ENCODE measurements at places on chromosomes 3 and 15. TPM values are rescaled to one million over a fixed set of nuclear protein-coding genes. Genes with fewer than 3 reads are reported as not detected.

DNA sequence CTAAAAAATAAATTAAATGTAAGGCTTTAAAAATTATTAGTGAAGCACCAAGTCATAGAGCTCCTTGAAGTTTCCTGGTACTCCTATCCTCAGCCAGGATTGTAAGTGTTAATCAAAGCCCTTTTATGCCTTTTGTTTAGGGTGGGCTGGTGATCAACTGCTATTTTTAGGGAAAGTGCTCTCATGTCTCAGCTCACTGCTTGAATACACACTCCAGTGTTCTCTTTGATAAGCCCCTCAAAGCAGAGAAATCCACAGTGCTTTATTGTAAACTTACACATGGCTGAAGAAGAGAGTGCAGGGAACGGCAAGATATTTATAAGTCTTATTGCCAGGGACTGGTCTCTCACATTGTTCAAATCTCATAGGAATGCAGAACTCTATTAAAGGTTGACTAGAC is 156.4 kb upstream of the AZI2 start:
- DNase-seq: no peak

DNA sequence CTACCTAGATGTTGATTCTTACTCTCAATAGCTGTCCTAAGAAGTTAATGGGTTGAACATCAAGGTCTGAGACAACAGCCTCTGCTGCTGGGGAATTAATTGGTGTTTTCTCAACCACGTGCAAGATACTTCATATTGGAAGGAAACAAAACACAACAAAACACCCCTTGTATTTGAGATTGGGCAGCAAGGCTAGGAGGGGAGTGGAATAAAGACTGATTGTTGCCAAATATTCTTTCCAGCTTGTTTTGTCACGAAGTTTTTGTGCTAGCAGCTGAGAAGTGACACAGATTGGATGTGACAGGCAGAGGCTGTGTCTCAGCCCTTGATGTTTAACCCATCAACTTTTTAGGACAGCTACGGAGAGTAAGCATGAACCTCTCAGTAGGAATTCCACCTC is 808.4 kb downstream of the IGSF11 start:
- no peak for DNase-seq

- DNase-seq: no peak
Observed at GRCh38 chr3:66723231-66723630, 222.4 kb upstream of the LRIG1 start.

The FETUB gene
- polyA plus RNA-seq: not detected

DNA sequence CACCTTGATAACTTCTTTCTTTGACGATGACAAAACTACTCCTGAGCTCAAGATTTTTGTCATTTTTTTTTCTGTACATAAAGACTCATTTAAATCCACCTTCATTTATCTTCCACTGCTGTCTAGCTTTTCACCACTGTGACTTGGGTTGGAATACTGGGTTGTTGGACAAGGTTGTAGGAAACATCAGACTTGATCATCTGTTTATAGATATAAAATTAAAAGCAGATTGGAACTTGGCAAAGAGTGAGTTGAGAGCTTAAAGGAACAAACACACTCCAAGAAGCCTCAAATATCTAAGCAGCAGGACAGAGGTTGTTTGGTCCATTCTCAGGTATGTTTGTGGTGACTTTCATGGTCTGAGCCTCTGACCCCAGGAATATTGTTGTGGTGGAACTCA is 141.7 kb upstream of the NDN start:
- DNase-seq: no peak

The FANCD2OS gene
- not detected for polyA plus RNA-seq

- DNase-seq: no peak
Observed at GRCh38 chr15:58758141-58758540, 8.6 kb upstream of the ADAM10 start.

DNA sequence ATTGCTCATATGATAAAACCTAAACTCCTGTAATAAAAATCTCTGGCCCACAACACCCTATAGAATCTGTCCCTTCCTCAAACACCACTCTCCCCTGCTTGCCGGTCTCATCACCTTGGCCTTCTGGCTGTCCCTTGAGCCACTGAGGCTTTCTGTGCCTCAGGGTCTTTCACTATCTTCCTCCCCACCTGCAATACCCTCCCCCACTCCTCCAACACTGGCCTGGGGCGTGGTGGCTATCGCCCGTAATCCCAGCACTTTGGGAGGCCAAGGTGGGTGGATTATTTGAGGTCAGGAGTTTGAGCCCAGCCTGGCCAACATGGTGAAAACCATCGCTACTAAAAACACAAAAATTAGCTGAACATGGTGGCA is 3.3 kb upstream of the CSK start:
- DNase-seq: no peak

GRCh38 chr15:72387741-72388140 is 10.4 kb upstream of the TMEM202 start:
- DNase-seq: no peak

The ZNF385D gene
- 0.15 TPM for polyA plus RNA-seq

- DNase-seq: no peak
Observed at GRCh38 chr3:23663661-23664186, 142.0 kb upstream of the UBE2E1 start.
